ENCODE measurements at places on chromosomes 16 and 17. TPM values are rescaled to one million over a fixed set of nuclear protein-coding genes. Genes with fewer than 3 reads are reported as not detected.

GRCh38 chr16:56294579-56294978 is 103.3 kb downstream of the GNAO1 start:
- no peaks in the 10 kb centered on the region for H3K36me3 ChIP-seq
- H3K27ac ChIP-seq: no peak overlapping the region
- H3K4me3 ChIP-seq: no peak overlapping the region
- H3K4me1 ChIP-seq: peaks cover 34% of the 10 kb centered on the region
- no peak for DNase-seq
- H3K27me3 ChIP-seq: no peaks in the 10 kb centered on the region

DNA sequence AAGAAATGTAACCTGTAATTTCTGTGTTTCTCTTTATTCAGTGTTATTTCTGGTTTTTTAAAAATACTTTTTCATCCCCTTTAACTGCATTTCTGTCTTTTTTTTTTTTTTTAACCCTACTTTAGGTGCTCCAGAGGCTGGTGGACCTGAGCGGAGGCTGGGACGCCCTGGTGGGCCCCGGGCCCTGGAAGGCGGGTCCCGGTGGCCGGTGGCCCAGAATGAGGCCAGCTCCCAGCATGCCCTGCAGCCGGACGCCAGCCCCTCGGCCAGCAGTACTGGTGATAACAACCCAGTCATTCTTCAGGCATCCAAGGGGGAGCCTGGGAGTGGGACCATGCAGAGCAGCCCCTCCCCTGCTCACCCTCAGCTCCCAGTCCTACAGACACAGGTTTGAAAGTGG is 1.5 kb downstream of the SRCAP start:
- no peak for DNase-seq
- no peak overlapping the region for H3K4me3 ChIP-seq
- peaks cover 52% of the 10 kb centered on the region for H3K36me3 ChIP-seq
- peak overlapping the region; percentile 36 for H3K27ac ChIP-seq
- peaks cover 28% of the 10 kb centered on the region for H3K4me1 ChIP-seq

ITPRIPL2 gene
- polyA plus RNA-seq: 8.2 TPM

MYH3 gene
- polyA plus RNA-seq: not detected

GLP2R gene
- not detected for polyA plus RNA-seq

Measured in CD14-positive monocyte (primary cell).